ENCODE measurements at places on chromosomes 12 and 14.

GRCh38 chr12:88202500-88202899 is 60.4 kb downstream of the TMTC3 start:
- DNase-seq, result no peak

GRCh38 chr14:102883554-102883953 is 38.9 kb upstream of the AMN start:
- no peak for DNase-seq

DNA sequence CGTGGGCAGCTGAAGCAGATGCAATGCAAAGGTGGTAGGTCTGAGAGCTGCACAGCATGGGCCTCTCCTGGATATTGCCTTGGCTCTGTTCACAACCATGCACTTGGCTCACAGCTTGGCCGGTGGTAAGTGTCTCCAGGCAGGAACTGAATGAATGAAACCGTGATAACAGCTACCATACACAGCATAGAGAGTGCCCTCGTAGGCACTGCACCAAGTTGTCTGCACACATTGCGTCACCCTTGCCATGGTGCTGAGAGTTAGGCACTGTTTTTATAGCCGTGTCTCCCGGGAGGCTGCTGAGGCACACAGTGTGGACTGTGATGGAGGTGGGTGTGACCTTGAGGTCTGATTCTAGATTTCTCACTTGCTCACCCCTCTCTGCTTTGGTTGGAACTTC is 157.6 kb upstream of the VASH1 start:
- no peak for DNase-seq

GRCh38 chr14:103713304-103714062 is 1.8 kb downstream of the XRCC3 start:
- no peak for DNase-seq

DNA sequence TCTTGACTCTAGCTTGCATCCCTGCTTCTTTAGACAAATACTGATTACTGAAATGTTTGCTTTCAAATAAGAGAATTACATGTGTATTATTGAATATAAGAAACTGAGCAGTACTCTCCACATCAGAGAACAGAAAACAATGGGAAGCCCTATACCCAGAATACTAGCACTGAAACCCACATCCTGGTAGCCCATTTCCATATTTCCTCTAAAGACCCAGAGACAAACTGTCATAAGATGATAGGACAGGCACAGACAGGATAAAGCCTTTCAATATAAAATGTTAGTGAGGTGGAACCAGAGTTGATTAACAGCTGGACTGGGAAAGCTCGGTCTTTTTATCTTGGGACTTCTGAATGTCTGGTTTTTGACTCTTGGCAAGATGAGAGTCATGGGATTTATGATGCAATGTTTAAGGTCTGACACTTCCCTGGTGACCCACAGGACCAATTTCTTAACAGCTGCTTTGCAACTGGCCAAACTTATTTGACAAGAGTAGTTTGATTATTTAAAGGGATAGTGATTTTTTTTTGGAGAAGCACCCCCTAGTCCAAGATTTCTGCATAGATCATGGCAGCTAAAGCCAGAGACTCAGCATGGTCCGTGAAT is 166.9 kb upstream of the ATXN7L3B start:
- DNase-seq, result no peak

DNA sequence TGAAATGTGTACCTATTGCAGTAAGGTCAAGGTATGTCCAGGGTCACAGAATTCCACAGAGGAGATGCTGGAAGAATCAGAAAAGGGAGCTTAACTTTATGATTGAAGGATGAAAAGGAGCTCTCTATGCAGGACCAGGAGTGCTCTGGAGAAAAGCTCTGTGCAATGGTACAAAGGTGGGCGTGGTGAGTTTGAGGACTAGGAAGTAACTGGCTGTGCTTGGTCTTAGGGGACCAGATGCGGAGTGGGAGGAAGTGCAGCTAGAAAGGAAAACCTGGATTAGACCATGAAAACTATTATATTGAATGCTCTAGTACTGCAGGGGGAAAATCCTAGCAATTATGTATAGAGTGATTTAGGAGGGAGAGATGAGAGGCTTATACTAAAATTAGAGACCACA is 56.8 kb downstream of the BTG1 start:
- DNase-seq, result no peak

- DNase-seq, result no peak
These were observed 123.7 kb upstream of the DHRS4 start for GRCh38 chr14:23829736-23830471.

- no peak for DNase-seq
These were observed at the start of gene KLRC1 for GRCh38 chr12:10453156-10453555. TSS of gene KLRC1 (minus strand) at chr12:10453377. CDS start at chr12:10451156, 2,221 bp downstream.

DNA sequence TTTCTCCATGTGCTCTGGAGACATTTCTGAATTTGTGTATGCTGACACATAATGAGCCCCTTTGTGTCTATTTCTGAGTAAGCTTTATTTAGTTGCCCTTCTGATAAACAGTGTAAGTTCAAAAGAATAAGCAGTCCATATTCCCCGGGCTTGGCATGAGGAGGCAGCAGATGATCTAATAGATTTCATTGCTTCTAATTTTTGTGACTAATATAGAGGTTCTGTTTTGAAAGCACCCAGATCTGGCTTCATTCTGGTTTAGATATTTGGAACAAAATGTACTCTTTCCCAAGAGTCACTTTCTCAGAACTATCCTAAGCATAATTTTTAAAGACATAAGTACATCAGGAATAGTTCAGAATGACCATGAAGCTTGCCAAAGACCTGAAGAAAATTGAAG is 290.9 kb downstream of the BTG1 start:
- peak; percentile 38 for DNase-seq

- DNase-seq, result no peak
These were observed 486.2 kb downstream of the VRK1 start for GRCh38 chr14:97283426-97283825.

DNA sequence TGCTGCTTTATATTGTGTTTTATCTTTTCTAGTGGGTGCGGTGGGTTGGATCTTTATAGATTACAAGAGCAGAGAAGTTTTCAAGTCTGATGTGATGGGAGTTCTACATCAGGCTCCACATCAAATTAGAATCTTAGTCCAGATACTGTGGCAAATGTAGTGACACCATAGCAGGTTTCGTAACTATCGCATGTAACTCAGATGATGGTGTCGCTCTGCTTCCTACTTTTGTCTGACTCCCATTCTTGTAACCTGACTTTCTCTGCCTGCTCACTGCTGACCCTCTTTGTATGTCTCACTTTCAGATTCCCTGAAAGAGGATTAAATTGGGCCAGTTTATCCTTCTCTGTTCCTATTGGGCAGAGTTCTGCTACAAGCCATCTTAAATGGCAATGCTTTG is 22.8 kb upstream of the FBXO34 start:
- DNase-seq, result no peak

- no peak for DNase-seq
These were observed 2.7 kb upstream of the NKX2-8 start for GRCh38 chr14:36585100-36585499.

DNA sequence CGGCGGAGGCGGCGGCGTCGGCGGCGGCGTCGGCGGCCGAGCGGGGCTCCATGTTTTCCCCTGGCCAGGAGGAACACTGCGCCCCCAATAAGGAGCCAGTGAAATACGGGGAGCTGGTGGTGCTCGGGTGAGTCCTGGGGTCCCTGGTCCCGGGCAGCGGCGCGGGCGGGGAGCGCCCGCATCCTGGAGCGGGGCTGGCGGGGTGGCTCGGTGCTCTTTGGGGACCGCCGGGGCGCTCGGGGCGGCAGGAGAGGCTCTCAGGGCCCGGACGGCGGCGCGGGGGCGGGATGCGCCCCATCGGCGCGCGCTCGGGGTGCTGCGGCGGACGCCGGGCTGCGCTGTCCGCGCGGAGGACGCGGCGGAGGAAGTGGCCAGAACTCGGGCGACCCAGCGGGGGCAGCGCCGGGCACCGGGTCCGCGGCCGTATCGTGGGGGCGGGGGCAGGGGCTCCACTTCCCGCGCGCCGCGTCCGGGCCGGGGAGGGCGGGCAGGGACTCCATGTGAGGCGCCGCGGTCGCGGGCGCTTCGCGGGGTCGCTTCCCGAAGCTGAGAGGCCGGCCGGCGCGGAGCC is 485 bp downstream of the PELI2 start:
- DNase-seq, result no peak

DNA sequence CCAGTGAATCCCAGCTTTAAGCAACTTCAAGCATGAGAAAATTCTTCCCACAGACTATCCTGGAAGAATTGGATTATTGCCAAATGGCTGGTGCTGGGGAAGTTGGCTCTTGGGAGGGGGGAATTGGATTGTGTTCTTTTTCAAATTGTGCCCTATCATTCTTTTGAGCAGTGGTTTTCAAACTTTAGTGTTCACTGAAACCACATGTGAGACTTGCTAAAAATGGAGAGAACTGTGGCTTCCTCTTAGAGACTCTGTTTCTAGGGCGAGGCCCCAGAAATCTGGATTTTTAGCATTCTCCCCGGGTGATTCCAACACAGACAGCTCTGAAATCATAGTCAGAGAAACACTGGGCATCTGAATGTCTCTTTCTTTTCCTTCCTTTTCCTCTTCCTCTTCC is 14.3 kb upstream of the OTUB2 start:
- no peak for DNase-seq

DNA sequence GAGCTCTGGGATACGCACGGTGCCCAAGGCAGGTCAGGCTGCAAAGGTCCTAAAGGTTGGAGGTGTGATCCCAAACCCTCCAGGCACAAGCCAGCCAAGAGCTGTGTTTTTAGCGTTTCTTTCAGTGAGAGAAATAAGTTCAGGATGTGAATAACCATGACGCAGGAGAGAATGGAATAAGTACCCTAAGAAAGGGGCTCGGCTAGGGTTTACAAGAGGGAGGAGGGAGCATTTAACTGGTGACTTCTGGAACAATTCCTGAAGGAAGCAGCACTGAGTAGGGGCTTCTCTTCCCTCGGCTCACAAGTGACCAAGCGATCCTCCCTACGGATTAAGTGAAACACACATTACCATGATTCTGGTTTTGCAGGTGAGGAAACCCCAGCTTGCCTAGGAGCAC is 29.4 kb downstream of the SSH1 start:
- no peak for DNase-seq

- DNase-seq, result peak; percentile 11
These were observed 389.6 kb upstream of the DDHD1 start for GRCh38 chr14:53542732-53543131.

Measured in cerebellar cortex (tissue), 1 donor.